Upper lobe of left lung (tissue), 6 donors: ENCODE measurements at places on chromosomes 1 and 21.

- no peak for DNase-seq
Measured at GRCh38 chr1:83769594-83770318, 229.2 kb downstream of the TTLL7 start.

GRCh38 chr21:38831526-38832467 is 26.1 kb downstream of the ETS2 start:
- peak; percentile 89 for DNase-seq

- DNase-seq, result no peak
Measured at GRCh38 chr1:32830092-32830852, 12.8 kb downstream of the S100PBP start.

GRCh38 chr1:20059847-20060246 is 10.1 kb upstream of the PLA2G5 start:
- DNase-seq, result no peak

- peak; percentile 89 for DNase-seq
Measured at GRCh38 chr1:58572690-58573089, 4.4 kb downstream of the TACSTD2 start.

DNA sequence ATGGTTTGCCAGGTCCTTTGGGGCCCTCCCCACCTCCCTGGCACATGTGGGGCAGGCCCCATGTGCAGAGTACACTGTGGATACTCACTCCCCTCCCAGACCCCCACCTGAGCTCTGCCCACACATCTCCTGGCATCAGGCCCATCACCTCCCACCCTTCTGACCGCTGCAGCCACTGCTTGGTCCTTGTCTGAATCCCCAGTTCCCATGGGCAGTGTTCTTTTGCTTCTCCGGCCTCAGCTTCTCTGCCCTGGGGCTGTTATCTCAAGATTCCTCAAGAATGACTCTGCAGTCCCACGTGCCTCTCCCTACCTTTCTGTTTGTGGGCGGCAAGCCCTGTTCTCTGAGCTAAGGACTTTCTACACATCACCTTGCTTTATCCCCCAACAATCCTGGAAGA is 187.7 kb upstream of the EDN2 start:
- DNase-seq, result no peak

GRCh38 chr21:40839521-40839920 is 7.4 kb downstream of the DSCAM start:
- no peak for DNase-seq

DNA sequence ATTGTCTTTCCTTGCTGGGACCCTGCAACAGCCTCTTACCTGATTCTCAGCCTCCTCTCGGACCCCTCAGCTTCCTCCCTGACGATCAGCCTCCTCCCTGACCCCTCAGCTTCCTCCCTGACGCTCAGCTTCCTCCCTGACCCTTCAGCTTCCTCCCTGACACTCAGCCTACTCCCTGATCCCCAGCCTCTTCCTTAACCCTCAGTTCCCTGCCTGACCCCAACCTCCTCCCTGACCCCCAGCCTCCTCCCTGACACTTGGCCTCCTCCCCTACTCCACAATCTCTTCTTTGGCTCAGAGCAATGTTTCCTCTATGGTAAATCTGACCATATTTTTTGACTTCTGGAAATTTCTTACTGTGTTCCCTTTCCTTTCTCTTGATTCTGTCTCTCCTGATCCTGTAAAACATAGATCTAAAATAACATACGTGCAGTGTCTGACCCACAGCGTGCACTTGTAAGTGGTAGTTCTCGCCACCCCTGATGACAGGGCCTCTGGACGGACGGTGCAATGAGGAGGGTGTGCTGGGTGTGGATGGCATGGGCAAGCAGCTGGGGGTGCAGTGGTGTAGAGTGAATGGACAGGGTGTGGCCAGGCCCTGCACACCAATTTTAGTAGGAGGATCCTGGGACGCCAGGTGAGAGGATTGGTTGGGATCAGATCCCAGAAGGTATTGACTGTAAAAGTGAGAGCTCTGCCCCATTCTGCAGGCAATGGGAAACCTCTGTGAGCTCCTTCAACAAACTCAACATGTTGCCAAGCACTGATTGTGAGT is 264.1 kb downstream of the FOXD2 start:
- no peak for DNase-seq

- DNase-seq, result no peak
Measured at GRCh38 chr1:153444078-153444477, 16.4 kb downstream of the S100A7 start.

GRCh38 chr21:21199342-21200102 is 201.3 kb downstream of the NCAM2 start:
- no peak for DNase-seq

DNA sequence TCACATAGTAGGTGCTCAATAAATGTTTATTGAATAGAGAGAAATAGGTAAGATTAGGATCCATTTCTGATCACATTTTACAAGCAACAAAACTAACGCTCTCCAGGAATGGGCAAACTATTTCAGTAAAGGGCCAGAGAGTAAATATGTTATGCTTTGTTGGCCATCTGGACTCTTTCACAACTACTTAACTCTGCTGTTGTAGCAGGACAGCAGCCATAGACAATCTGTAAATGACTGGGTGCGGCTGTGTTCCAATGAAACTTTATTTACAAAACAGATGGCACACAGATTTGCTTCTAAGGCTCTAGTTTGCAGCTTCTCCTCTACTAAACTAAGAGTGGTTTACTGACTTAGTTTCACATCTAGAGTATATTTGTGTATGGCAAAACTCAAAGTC is 83.0 kb upstream of the BACH1 start:
- no peak for DNase-seq

GRCh38 chr21:19609611-19610010 is 1206.0 kb upstream of the TMPRSS15 start:
- no peak for DNase-seq
